ENCODE measurements at places on chromosomes 5 and 9.

GRCh38 chr9:98900725-98901124 is 43.0 kb upstream of the COL15A1 start:
- no peak for DNase-seq

GRCh38 chr5:133260715-133261114 is 208.9 kb downstream of the HSPA4 start:
- DNase-seq = no peak

DNA sequence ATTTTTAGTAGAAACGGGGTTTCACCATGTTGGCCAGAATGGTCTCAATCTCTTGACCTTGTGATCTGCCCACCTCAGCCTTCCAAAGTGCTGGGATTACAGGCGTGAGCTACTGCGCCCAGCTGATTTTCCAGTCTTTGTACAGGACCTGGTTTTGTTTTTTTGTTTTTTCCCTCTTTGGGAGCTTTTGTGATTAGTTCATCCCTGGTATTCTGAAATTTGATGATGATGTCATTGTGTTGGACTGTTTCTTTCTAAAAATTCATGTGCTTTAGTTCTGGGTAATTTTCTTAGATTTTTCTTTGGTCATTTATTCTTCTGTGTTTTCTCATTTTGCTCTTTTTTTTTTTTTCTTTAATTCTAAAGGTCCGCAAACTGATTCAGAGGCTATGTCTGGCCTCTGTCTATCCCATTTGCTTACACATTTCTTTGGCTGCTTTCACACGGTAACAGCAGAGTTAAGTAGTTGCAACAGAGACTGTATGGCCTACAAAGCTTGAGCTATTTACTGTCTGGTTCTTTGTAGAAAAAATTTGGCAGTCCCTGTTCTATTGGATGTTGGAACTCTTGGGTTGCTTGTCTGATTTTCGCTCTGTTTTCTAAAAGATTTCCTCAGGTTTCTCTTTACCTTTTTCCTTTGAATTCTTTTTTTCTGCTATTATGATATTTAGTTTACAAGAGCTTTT is 24.8 kb downstream of the STX17 start:
- DNase-seq = no peak

GRCh38 chr5:91386120-91386519 is 3.0 kb upstream of the ARRDC3 start:
- no peak for DNase-seq

GRCh38 chr9:93392974-93393373 is 58.5 kb upstream of the FAM120A start:
- no peak for DNase-seq

DNA sequence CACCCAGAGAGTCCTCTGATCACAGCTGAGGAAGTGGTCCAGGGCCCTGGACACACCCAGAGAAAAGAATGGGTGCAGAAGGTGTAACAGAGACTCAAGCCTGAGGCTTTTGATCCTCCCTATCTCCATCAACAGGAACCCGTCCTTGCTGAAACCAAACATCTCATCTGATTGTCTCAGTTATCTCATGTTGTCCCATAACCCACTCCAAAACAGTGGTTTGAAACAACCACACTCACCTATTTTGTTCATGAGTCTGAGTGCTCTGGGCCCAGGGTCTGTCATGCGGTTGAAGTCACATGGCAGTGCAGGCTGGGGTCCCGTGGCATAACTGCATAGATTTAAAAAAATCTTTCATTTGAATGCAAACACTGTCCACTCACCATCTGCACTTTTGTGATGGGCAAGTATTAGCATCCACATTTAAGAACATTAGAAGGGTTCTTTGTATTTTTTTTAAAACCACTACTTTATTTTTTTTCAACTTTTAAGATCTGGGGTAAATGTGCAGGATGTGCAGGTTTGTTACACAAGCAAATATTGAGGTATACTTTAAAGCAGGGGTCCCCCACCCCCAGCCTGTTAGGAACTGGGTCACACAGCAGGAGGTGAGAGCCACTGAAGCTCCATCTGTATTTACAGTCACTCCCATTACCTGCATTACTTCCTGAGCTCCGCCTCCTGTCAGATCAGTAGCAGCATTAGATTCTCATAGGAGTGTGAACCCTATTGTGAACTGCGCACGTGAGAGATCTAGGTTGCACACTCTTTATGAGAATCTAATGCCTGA is 255.8 kb downstream of the ROR2 start:
- DNase-seq = no peak

GRCh38 chr9:16921855-16922254 is 51.4 kb upstream of the BNC2 start:
- DNase-seq = no peak

- no peak for DNase-seq
Observed at GRCh38 chr5:125162714-125163113, 416.3 kb upstream of the ZNF608 start.

All from omental fat pad (tissue), 4 donors.